DMS153 (cell line): ENCODE measurements at places on chromosomes 16 and 17.
A peak's percentile ranks its signal among the peaks of the same experiment; 100 is the strongest.

- no peak for DNase-seq
These were observed 763 bp downstream of the ZKSCAN2 start for GRCh38 chr16:25256695-25257469.

DNA sequence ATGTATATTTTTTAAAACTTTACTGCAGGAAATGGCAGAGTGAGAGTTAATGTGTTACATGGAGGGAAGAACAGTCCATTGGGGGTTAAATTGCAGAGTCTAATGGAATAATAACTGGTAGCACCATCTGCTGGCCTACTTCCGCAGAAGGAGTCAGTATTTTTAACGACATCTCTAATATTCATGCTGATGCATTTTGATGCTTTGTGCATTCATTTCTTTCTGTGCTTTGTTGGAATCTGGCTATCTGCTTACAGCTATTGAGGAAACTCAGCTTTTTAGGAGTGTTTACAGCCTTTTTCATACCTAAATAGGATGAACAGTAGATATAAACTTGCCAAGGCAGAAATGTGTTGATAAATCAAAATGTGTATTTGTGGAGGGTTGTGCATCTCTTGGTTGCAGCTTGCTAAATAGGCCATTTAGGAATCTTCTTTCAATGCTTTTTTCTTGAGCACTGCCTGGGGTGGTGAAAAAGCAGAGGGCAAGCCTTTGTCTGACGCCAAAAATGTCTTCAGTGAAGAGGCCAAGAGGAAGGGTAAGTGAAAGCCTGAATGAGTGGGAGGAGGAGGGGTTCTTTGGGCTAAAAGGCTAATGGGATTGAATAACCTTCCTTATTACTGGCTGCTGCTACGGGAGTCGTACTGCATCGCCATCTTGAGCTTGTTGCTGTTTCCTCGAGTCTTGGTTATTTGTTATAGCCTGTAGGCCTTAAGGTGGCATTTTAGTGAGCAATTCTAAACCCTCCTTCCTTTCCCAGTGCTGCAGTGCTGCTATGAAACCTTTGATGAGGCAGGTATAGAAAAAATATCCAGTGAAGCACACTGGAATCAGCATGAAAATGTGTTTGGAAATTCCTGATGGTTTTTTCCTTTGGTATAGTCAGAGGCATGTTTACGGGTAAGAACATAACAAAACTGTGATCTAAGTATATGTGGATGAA is 153.3 kb downstream of the CHD9 start:
- DNase-seq: peak; percentile 64

DNA sequence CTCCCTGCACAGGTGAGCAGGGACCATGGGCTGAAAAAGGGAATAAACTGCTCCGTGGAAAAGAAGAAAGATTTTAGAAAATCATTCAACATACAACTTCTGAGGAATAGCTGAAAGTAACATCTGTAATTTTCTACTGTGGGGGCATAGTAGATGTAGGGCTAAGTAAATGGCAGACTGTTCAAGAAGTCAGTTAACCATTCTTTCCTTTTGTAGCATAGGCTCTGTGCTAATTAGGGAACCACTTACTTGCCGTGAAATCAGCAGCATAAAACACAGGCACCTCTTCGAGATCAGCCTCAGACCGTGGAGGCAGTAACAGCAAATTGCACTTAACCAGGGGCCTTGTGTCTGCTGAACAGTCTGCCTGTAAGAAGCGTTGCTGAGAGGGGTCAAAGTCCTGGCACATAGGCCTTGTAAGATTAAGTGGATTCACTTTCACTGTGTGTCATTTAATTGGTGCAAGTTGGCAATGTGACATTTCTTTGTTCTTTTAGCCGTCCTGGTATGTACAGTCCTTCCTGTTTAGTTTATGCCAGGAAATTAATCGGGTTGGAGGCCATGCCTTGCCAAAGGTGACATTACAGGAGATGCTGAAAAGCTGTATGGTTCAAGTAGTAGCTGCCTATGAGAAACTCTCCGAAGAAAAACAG is 10.4 kb downstream of the COG1 start:
- no peak for DNase-seq

- peak; percentile 37 for DNase-seq
These were observed 110.4 kb upstream of the HAS3 start for GRCh38 chr16:68995011-68995504.

- no peak for DNase-seq
These were observed 1.0 kb downstream of the SRCIN1 start for GRCh38 chr17:38604479-38605403.

GRCh38 chr17:30236297-30236624 is 764 bp upstream of the SLC6A4 start:
- DNase-seq: no peak
